ENCODE measurements at places on chromosomes 5 and 9. TPM values are rescaled to one million over a fixed set of nuclear protein-coding genes. Genes with fewer than 3 reads are reported as not detected.

DNA sequence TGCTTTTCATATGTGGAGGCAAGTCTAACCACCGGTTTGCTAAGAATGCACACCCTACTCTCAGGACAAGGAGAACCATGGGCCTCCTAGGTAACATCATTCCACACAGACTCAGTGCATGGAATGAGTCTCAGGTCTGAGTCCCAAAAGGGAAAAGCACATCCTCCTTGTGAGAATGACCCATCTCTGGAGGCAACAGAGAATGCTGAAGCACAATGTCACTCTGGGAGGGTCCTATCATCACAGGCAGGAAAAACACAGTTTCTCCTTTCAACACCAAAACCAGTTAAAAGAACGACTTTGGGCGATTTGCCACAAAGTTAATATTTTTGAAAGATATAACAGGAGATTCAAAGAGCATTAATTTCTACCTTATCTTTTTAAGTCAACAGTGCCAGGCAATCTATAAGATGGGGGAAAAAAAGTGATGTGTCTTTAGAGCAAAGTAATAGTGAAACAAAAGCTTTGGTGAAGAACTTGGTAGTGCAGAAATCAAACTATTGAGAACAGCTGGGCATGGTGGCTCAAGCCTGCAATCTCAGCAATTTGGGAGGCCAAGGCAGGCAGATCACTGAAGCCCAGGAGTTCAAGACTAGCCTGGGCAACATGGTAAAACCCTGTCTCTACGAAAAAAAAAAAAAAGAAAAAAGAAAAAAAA, 97.3 kb downstream of the OXCT1 start:
- no peak for DNase-seq

GAPVD1 gene
- 50.3 TPM for total RNA-seq

- no peak for DNase-seq
Observed at GRCh38 chr5:116557669-116558271, 16.9 kb downstream of the SEMA6A start.

DNA sequence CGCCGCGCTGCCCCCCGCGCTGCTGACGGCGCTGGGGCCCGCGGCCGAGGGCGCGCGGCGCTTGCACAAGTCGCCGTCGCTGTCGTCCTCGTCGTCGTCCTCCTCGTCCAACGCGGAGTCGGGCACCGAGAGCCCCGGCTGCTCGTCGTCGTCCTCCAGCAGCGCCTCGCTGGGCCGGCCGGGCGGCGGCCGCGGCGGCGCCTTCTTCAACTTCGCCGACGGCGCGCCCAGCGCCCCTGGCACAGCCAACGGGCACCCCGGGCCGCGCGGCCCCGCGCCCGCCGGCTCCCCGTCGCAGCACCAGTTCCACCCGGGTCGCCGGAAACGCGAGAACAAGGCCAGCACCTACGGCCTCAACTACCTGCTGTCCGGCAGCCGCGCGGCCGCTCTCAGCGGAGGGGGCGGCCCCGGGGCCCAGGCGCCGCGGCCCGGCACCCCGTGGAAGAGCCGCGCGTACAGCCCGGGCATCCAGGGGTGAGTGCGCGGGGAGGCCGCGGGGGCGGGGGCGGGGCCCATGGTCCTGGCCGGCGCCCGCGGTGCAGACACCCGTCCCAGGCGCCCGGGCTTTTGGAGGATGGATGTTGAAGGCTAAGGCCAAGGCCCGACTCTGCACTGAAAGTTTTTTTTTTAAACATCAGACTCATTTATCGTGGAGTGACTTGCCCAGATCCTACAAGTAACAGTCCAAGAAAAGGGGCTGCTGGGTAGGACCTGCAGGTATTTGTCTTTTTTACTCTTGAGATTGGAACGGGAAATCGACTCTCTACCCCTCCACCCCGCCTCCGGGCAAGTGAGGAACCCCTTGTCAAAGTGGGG, 1.2 kb downstream of the TENT4A start:
- peak; percentile 78 for DNase-seq

GRCh38 chr9:16611983-16612382, 258.5 kb downstream of the BNC2 start:
- DNase-seq, result no peak

- DNase-seq, result no peak
Observed at GRCh38 chr9:127826253-127826913, 23.7 kb downstream of the FPGS start.

DNA sequence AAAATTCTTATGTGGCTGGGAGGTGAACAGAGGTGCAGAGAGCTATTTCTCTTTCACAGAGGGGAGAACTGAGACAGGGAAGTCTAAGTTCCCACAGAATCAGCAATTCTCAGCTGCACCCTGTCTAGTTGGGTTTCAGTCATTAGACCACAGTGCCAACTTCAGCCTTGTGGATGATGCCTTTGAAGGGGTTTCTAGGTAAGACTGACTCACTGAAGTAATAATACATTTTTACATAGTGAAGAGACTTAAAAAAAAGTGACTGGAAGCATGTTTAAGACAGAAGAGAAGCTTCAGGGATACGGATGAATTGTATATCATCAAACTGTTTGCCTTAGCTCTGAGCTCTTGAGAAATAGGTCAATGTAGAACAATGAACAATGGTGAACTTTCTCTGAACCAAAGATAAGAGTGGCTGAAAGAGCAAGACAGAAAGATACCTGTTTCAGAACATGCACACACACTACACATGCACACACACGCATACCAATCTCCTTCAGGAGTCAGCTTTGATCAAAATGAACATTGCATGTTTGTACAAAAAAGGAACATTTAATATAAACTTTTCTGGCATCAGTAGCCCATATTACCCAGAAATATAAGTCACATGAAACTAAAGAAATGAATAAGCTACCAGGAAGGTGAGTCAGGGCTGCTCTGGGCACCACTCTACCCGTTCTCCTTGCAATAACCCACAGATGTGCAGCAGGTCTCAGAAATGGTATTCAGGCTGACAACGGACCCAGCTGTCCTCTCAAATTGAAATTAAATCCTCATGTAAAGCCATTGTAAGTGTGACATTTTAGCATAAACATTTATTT, 12.6 kb upstream of the FYB1 start:
- peak; percentile 62 for DNase-seq

KLF4 gene
- 1.0 TPM for total RNA-seq

MTMR12 gene
- 29.8 TPM for total RNA-seq

PAEP gene
- total RNA-seq, result not detected

DNA sequence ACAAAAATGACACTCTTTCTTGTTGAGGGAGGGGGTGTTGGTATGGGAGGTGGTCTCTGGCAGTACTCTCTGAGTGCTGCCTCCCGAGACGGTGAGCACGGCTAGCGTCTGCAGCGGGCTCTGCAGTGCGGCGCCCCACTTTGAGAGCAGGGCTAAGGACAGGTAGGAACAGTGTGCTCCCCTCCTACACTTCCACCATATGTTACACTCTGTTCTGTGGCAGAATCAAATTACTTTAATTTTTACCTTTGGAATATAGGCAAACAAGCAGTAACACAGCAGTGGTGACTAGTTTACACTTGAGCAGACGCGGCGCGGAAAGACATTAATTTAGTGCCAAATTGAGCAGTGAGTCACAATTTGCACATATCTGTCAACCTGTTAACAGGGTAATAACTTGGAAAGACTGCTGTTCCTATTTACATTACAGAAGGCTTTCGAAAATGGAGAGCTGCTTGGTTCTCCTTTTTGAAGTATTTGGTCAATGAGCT, 136.3 kb downstream of the MED27 start:
- no peak for DNase-seq

DNA sequence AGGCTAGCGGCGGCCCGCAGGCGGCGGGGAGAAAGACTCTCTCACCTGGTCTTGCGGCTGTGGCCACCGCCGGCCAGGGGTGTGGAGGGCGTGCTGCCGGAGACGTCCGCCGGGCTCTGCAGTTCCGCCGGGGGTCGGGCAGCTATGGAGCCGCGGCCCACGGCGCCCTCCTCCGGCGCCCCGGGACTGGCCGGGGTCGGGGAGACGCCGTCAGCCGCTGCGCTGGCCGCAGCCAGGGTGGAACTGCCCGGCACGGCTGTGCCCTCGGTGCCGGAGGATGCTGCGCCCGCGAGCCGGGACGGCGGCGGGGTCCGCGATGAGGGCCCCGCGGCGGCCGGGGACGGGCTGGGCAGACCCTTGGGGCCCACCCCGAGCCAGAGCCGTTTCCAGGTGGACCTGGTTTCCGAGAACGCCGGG, 253 bp downstream of the SLC12A2 start:
- no peak for DNase-seq

DNA sequence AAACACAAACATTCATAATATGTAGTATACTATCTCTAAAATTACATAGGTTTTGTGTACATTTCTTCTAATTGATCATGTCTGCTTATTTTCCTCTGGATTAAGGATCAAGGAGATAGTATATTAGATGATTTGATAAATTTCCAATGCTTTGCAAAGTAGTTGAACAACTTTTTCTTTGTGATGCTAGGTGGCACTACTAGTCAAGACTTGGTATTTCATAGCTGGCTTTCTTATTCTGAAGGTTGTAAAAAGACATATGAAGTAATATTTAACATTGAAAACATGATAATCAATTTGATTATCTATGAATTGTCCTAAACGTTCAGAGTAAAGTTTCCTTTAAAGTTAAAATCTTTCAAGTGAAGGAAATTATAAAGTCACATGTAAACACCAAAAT, 106.1 kb upstream of the FGF10 start:
- DNase-seq, result no peak

DNA sequence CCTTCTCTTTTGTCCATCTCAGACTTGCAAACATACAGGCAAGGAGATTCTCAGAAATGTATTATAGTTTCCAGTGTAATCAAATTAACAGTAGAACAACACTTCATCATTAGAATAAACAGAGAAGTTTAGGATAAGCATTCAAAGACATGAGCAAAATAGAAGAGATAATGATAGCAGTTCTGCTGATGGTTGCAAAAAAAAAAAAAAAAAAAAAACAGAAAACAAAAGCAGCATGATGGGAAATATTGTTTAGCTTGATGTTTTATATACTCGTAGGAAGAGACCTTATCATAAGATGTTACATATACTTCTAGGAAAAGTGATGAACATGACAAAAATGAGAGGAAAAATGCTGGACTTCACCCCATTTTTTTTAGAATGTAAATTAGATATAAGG, 1356.2 kb downstream of the MAT2B start:
- DNase-seq, result no peak

- DNase-seq, result no peak
Observed at GRCh38 chr5:65391591-65391990, 90.1 kb downstream of the ADAMTS6 start.

DNA sequence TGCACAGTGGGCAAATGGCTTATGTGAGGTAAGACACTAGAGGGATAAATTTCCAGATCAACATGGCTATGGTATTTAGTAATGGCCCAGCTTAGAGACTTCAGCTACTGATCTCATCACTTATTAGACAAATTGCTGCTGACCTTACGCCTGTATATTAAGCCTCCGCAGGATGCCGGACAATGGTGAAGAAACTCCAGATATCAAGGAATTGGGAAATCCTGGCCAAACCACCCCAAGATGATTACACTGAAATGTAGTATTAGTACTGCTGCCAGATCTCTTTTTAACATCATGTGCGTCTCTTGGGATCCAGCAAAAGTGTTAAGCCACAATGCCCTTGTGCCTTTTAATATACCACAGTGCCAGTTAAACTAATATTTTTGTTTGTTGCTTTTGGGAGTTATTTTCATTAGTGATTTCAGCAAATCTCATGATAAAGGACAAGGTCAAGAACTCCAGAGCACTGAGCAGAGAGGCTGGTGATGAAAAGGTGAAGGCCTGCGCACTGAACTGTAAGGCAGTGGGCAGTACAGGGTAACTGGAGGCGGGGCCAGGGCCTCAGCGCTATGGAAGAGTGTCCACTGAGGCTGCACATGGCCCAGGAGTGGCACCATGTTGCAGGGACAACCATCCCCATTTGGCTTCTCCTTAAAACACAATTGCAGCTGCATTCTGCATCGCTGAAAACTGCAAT, 32.5 kb downstream of the TSTD2 start:
- DNase-seq, result no peak

CACNA1B gene
- not detected for total RNA-seq

DNA sequence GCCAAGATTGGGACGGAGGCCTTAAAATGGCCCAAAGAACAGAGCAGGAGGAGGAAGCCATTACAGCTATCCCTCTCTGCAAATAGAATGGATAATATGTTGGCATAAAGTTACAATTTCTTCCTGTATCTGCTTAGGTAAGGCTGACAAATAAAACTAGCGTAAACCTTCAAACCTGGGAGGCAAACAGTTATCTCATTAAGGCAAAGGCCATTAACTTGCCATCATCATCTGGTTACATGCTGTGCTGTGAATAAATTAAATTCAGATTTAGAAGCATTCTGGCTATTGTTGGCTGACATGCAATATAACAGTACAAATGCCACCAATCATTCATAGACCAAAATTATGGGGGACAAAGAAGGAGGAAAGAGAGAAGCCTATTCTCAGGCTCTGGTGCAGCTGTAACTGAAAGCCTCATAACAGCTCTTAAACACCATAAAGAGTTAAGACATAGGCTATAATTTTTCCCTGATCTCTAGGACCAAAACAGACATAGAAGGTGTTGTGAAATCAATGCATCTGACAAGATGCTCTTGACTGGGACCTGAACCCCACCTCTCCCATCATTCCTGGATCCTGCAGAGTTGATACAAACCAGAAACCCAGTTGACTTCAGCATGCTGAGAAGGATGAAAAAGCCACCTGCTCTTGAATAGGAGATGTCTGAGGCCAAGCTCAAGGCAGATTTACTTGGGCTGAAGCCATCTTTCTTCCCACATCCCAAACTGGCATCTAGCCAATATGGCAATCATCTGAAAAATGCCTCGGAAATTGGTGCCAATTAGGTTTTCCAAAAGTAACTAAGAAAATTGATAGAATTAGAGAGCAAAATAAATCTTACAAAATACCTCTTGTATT, 62.5 kb downstream of the PLCXD3 start:
- no peak for DNase-seq

DNA sequence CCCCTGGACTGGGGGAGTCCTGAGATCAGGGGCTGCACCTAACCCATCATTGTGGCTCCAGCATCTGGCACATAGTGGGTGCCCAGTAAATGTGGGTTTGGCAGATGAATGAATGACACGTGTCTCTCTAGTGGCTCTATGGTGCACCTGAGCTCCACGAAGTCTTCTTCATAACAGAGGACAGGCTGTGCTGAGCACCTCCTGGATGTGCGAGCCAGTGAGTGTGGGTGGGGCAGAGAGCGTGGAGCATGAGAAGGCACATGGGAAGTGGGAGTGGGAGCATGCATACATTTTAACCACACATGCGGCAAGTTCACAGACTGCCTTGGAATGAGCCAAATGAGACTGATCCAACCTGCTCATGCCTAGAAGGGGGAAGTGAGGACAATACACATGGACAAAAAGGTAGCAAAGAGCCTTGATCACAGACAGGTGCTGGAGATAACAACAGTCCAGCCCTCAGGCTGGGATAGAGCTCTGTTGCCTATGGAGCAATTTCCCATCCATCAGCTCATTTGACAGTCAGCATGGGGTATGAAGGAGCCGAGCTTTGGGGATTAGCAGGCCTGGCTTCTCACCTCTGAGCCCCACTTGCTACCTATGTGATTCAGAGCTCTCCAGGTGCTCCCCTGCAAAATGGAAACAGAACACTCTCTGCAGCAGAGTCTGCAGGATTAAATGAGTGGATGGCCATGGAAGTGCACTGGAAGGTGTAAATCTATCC, 76.2 kb upstream of the TBC1D2 start:
- DNase-seq, result no peak

All from activated CD4-positive, alpha-beta T cell treated with anti-CD3 and anti-CD28 coated beads, Interleukin-2, amount 10 ng/mL, durations not matched to agents 24 days and 14 days (primary cell).